ENCODE measurements at places on chromosomes 16 and 17. TPM values are rescaled to one million over a fixed set of nuclear protein-coding genes. Genes with fewer than 3 reads are reported as not detected.

The NXPH3 gene
- total RNA-seq, result 22.2 TPM

The EPOP gene
- total RNA-seq, result 0.94 TPM

The MAZ gene
- total RNA-seq, result 292 TPM

The ABCA3 gene
- total RNA-seq, result 57.3 TPM

The MEFV gene
- 0.31 TPM for total RNA-seq

Measured in parietal lobe (tissue), 2 donors.